Lower lobe of right lung (tissue), 2 donors: ENCODE measurements at places on chromosomes 5 and 9. TPM values are rescaled to one million over a fixed set of nuclear protein-coding genes. Genes with fewer than 3 reads are reported as not detected.

- H3K36me3 ChIP-seq = peaks cover 40% of the 10 kb centered on the region
- no peak for DNase-seq
- H3K27me3 ChIP-seq = no peaks in the 10 kb centered on the region
- H3K4me1 ChIP-seq = peaks cover 16% of the 10 kb centered on the region
- H3K27ac ChIP-seq = no peak overlapping the region
- H3K4me3 ChIP-seq = no peak overlapping the region
Measured at GRCh38 chr9:126419475-126419874, 92.8 kb downstream of the MVB12B start.

GRCh38 chr5:92470770-92471169 lies 1087.7 kb upstream of the ARRDC3 start:
- H3K27me3 ChIP-seq = no peaks in the 10 kb centered on the region
- H3K4me3 ChIP-seq = no peak overlapping the region
- H3K4me1 ChIP-seq = no peaks in the 10 kb centered on the region
- no peak for DNase-seq

- H3K4me3 ChIP-seq = no peak overlapping the region
- no peaks in the 10 kb centered on the region for H3K36me3 ChIP-seq
- no peaks in the 10 kb centered on the region for H3K27me3 ChIP-seq
Measured at GRCh38 chr5:142210011-142210410, 101.4 kb downstream of the NDFIP1 start.

GRCh38 chr5:54087436-54087835 lies 222.9 kb downstream of the ARL15 start:
- no peak overlapping the region for H3K27ac ChIP-seq
- no peaks in the 10 kb centered on the region for H3K36me3 ChIP-seq
- DNase-seq = no peak
- H3K4me3 ChIP-seq = no peak overlapping the region
- no peaks in the 10 kb centered on the region for H3K4me1 ChIP-seq
- H3K27me3 ChIP-seq = no peaks in the 10 kb centered on the region

GRCh38 chr5:142716963-142717362 lies 31.1 kb upstream of the FGF1 start:
- H3K4me3 ChIP-seq = no peak overlapping the region
- no peak for DNase-seq
- H3K27ac ChIP-seq = no peak overlapping the region
- peaks cover 26% of the 10 kb centered on the region for H3K4me1 ChIP-seq
- H3K36me3 ChIP-seq = no peaks in the 10 kb centered on the region

- H3K27me3 ChIP-seq = no peaks in the 10 kb centered on the region
- no peak overlapping the region for H3K27ac ChIP-seq
- peaks cover 22% of the 10 kb centered on the region for H3K4me1 ChIP-seq
Measured at GRCh38 chr9:19375538-19375937, 4.5 kb downstream of the RPS6 start.

DNA sequence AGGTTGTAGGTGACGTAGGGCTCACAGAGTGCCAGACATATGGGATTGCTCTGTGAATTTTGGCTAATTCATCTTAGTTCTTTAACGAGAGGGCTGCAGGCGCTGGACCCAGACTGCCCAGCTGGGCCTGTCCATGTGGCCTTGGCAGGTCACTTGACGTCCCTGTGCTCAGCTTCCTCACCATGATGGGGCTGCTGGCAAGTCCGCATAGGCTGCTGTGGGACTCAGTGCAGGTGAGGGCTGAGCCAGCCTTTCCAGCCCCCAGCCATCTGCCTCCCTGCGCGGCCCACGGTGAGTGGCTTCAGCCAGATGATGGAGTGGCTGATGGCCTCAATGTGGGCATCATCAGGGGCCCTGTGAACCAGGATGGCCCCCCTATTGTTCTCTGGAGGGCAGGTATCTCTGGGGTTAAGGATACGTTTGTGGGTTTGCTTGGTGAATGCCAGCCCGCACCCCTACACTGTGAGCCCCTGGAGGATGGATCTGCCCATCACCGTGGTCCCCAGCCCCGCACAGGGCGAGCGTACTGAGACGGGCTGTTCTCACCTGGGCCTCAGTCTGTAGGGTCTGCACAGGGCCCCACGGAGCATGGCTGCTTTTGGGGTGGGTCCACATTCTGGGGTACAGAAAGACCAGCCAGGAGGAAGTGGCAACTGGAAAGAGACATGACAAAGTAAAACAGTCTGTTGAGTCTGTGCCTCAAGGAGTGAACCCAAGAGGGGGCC lies 3.7 kb downstream of the CARD19 start:
- peaks cover 42% of the 10 kb centered on the region for H3K4me1 ChIP-seq
- H3K4me3 ChIP-seq = no peak overlapping the region
- DNase-seq = peak; percentile 44
- no peaks in the 10 kb centered on the region for H3K36me3 ChIP-seq
- H3K27me3 ChIP-seq = no peaks in the 10 kb centered on the region

DNA sequence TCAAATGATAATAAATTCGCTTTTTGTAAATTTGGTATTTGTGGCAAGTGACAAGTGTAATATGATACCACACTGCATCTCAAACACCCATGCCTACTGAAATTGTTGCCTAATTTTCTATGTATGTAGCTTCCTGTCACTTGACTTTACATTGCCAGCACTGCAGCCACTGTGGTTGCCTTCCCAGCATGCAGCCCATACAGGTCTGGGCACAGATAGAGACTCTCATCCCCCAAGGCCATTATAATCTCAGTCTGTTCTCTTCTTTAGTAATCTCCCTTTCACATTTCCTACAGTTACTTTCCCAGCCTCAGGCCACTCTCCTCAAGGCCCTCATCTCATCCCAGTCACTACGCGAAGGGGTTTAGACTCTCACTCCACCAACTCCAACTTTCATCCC lies 1200.6 kb downstream of the PTPRD start:
- no peaks in the 10 kb centered on the region for H3K4me1 ChIP-seq
- no peak overlapping the region for H3K4me3 ChIP-seq
- no peak overlapping the region for H3K27ac ChIP-seq
- no peak for DNase-seq

GRCh38 chr9:135887585-135888050 lies 19.7 kb downstream of the CAMSAP1 start:
- H3K4me1 ChIP-seq = peaks cover 61% of the 10 kb centered on the region
- peaks cover 2% of the 10 kb centered on the region for H3K36me3 ChIP-seq
- peak overlapping the region; percentile 26 for H3K4me3 ChIP-seq
- no peaks in the 10 kb centered on the region for H3K27me3 ChIP-seq

DNA sequence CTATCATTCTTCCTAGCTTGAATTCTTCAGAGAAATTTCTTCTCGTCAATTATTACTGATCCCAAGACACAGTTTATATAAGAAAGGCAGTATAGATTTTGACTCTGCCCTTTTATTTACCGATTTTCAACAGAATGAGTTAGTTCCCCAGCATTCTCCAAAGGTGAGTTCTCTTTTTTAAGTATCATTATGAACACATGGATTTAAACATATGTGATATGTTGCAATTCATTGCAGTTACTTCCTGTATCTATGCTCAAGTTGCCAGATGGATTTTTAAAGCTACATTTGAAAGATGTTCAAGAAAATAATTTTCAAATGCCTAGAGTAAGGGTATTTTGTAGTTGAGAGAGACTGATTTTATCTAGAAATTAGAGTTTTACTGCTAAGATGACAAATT lies 8.4 kb downstream of the WDR41 start:
- H3K4me3 ChIP-seq = no peak overlapping the region
- H3K4me1 ChIP-seq = no peaks in the 10 kb centered on the region
- no peaks in the 10 kb centered on the region for H3K27me3 ChIP-seq
- H3K36me3 ChIP-seq = peaks cover 22% of the 10 kb centered on the region

DNA sequence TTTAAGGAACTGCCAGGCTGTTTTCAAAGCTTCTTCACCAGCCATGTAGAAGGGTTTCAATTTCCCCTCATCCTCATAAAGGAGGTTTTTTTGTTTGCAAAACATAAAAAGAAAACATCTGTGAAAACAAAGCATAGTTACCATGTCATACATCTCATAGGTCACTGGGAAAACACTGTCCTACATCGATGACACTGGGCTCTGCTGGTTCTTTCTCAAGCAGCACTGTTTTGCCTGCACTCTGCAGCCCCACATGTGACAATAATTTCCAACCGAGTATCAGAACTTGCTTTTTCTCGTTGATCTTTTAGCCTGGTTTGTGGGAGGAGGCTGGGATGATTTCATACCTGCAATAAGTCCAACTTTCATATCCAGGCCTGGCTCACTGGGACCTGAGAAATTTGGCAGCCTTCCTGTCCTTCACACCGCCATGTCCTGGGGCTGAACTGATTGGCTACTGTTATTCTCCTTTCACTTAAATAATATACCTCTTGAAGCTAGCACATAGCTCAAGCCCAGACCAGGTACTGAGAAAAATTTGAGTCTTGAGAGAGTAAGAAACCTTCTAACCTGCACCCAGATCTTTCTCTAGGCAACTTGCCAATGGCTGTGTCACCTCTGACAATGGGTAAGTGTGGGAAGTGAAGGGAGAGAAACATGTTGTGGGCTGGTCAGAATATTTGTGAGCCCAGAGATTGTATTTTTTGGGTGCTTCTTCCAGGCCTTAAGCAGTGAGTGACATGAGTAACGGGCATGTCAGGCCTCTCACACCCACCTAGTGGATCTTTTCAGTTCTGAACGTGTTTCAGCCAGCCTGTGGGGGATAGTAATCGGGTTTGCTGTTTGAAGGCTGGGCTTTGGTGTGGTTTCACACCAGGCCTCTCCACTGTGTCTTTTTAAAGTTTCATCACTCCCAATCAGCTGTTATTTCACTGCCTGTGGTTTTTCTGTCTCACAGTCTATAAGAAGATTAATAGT lies 502.8 kb downstream of the NTRK2 start:
- H3K36me3 ChIP-seq = no peaks in the 10 kb centered on the region
- no peak for DNase-seq
- no peak overlapping the region for H3K4me3 ChIP-seq

GRCh38 chr9:630817-631216 lies 210.7 kb upstream of the DMRT1 start:
- no peaks in the 10 kb centered on the region for H3K36me3 ChIP-seq
- no peak overlapping the region for H3K4me3 ChIP-seq
- H3K4me1 ChIP-seq = peaks cover 7% of the 10 kb centered on the region

DNA sequence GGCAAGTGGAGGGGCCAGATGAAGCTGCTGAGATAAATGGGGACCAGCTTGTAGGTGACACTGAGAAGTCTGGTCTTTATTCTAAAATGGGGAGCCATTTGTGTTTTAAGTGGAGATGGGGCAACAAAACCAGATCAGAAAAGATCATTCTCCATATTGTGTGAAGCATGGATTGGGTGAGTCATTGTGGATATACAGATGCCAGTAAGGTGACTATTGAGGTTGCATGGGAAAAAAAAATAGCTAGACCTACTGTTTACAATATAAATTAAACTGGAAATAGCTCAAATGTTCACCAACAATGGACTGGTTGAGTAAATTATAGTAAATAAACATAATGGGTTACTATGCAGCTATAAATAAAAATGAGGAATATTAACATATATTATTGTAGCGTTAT lies 5.4 kb upstream of the MAP1B start:
- no peak for DNase-seq
- no peak overlapping the region for H3K27ac ChIP-seq
- no peaks in the 10 kb centered on the region for H3K36me3 ChIP-seq
- H3K27me3 ChIP-seq = peaks cover under 1% of the 10 kb centered on the region
- H3K4me3 ChIP-seq = no peak overlapping the region

DNA sequence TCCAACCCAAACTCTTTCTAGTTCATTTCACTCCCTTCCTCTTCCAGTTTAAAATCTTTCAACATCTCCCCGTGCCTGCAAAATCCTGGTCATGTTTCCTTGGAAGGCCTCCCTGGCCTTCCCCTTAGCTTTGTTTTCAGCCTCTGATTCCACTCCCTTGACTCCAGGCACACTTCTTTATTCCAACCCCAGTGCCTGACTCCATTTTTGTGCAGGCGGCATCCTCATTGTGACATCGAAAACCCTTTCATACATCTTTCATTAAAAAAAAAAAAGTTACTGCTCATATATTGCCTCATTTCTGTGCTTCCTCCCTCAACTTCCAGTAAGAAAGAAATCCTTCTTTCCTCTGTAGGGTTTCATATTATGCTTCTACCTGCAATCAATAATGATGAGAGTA lies 7.1 kb upstream of the TNFSF8 start:
- peaks cover 10% of the 10 kb centered on the region for H3K4me1 ChIP-seq
- no peak for DNase-seq
- H3K27ac ChIP-seq = no peak overlapping the region
- no peak overlapping the region for H3K4me3 ChIP-seq
- no peaks in the 10 kb centered on the region for H3K36me3 ChIP-seq

- H3K27me3 ChIP-seq = no peaks in the 10 kb centered on the region
- no peak overlapping the region for H3K4me3 ChIP-seq
- peaks cover 17% of the 10 kb centered on the region for H3K4me1 ChIP-seq
- no peaks in the 10 kb centered on the region for H3K36me3 ChIP-seq
Measured at GRCh38 chr9:92151691-92152393, 36.6 kb upstream of the SPTLC1 start.

DNA sequence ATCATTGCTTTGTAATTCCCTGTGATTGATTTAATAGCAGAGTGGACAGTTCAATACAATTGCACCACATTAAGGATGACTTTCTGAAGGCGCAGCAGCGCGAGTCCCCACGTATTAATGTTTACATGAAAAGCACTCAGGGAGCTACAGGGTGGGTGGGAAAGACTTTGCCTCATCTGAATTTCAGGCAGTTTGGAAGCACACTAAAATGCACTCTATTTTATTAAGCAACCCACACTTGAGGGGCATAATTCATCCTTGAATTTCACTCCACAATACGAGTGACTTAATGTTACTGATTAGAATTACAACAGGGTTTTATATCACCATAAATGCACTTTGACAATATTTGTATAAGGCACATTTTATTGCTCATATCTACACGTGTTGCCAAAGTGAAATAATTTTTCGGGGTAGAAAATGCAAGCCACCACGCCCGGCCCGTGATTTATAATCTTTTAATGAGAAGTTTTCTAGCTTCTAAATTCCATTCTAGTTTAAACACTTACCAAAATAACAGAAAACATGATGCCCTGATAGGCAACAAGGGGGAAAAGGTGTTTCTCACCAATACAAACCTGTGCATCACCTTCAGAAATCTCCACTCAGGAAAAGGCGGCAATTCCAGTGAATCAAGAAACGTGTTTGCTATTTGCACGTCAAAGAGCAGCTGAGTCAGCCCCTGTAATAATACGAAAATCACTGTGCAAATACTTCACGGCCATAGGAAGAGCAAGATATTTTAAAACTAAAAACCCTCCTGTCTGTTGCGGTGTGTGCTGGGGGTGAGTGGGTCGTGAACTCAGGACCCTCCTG lies 40.5 kb downstream of the IRX4 start:
- DNase-seq = no peak
- no peak overlapping the region for H3K27ac ChIP-seq
- no peaks in the 10 kb centered on the region for H3K36me3 ChIP-seq
- no peaks in the 10 kb centered on the region for H3K4me1 ChIP-seq
- peaks cover 47% of the 10 kb centered on the region for H3K27me3 ChIP-seq
- no peak overlapping the region for H3K4me3 ChIP-seq

Gene MAMDC2
- 35.1 TPM for total RNA-seq

Gene SHROOM1
- 17.3 TPM for total RNA-seq

Gene FGF18
- total RNA-seq = 2.0 TPM

Gene MINAR2
- total RNA-seq = not detected

Gene IL7R
- total RNA-seq = 168 TPM

Gene PCDHB4
- 2.2 TPM for total RNA-seq

Gene SCGB3A2
- 624 TPM for total RNA-seq

Gene PCDHGC5
- 1.8 TPM for total RNA-seq

Gene SMIM3
- total RNA-seq = 17.1 TPM

Gene PRR7
- 1.7 TPM for total RNA-seq

Gene FREM1
- total RNA-seq = 4.3 TPM
